ENCODE measurements at places on chromosomes 6 and 20. TPM values are rescaled to one million over a fixed set of nuclear protein-coding genes. Genes with fewer than 3 reads are reported as not detected.

DNA sequence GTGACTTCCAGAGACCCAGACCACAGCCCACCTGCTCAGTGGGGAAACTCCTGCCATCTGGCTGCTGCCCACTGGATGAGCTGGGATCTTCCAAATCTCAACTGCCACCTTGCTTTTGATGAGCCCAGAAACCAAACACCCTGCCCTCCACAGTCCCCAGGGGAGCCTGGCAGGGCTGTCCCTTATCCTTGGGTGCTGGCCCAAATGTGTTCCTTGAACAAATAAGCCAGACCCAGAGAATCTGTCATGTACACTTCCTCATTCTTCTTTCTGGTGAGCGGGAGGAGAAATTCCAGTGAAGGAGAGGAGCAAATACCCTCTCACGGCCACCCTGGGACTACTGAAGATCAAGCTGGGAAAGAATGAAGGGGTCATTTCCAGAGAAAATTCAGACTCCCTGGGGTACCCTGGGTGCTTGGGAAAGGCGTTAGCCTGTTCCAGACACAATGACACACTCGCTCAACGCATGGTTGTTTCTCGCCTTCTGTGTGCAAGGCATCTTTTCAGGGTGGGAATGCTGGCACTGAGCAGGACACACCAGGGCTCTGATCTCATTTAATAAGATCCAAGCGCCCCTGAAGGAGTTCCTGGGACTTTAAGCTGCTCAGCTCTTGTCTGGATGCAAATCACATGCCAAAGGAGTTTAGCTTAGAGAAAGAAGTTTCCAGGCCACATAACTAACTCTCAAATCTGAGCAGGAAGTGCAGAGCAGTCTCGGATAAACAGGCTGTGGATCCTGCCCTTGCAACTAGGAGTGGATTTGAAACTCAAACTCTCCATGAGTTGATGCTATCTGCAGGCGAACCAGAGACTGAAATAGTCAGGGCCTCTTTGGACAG, 38.5 kb downstream of the PXDC1 start:
- no peak for DNase-seq

DNA sequence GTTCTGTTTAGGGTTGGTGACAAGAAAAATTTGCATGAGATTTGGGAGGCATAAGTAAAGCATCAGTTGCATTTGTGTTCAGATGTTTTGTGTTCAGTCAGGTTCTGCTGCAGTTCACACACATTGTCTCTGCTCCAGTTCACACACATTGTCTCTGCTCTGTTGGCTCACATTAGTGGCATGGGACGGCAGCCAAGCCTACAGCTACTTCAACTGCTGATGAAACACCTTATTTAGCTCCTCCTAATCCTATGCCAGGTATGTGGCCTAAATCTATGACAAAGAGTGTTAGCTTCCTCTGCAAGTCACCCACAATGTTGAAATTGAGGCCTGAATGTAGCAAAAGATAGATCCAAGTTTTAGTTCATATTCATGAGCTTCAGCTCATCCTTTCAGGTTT, 278.1 kb upstream of the SYNCRIP start:
- DNase-seq, result no peak

- no peak for DNase-seq
Measured at GRCh38 chr6:147132889-147133288, 71.3 kb upstream of the STXBP5 start.

The TPBG gene
- not detected for total RNA-seq

- DNase-seq, result no peak
Measured at GRCh38 chr6:44310241-44310640, 2.9 kb downstream of the AARS2 start.

The DEFB124 gene
- not detected for total RNA-seq

The CRISP2 gene
- total RNA-seq, result not detected

- no peak for DNase-seq
Measured at GRCh38 chr20:60634491-60635172, 617.4 kb upstream of the CDH4 start.

Data from activated naive CD8-positive, alpha-beta T cell treated with anti-CD3 and anti-CD28 coated beads for 36 hours (primary cell).